Ascending aorta (tissue), 2 donors: ENCODE measurements at places on chromosomes 11 and 22. TPM values are rescaled to one million over a fixed set of nuclear protein-coding genes. Genes with fewer than 3 reads are reported as not detected.

DNA sequence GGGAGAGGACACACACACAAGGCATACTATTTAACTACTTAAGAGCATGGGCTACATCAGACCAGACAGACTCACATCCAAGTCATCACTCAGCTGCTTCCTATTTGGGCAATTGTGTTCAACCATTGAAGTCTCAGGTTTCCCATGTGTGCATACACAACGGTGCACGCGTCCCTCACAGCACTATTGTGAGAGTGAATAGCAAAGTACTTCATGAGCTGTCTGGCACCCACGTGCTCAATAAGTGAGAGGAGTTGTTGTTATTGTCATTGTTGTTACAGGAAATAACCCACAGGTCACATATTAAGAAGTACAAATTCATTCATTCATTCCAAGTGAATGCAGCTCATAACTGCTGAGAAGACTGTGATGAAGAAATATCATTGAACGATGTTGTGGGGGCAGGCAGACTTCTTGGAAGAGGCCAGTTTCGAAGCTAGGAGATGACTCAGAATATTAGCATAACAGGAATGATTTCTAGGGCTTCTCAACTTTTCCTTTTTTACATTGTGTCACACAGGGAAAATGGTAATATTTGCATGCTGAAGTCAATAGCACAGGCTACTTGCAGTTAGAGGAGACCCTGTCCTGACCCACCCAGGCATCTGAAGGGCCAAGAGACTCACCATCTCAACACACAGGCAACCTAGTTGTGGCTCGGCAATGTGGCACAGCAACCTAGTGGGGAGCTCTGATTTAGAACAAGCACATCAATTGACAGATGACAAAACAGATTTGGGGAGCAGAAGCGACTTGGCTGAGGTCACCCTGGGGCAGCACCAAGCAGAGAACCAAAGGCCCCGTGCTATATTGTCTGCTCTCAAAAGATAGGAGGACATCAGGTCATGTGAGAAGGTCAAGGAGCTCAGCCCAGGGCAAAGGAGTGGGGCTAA lies 606.0 kb downstream of the BUD13 start:
- DNase-seq: peak; percentile 18
- H3K27ac ChIP-seq: no peak overlapping the region
- H3K27me3 ChIP-seq: no peaks in the 10 kb centered on the region
- H3K36me3 ChIP-seq: no peaks in the 10 kb centered on the region
- H3K4me1 ChIP-seq: no peaks in the 10 kb centered on the region

- H3K4me3 ChIP-seq: no peak overlapping the region
- no peaks in the 10 kb centered on the region for H3K27me3 ChIP-seq
- H3K36me3 ChIP-seq: no peaks in the 10 kb centered on the region
- DNase-seq: no peak
Measured at GRCh38 chr11:133830931-133831907, 14.1 kb downstream of the SPATA19 start.

DNA sequence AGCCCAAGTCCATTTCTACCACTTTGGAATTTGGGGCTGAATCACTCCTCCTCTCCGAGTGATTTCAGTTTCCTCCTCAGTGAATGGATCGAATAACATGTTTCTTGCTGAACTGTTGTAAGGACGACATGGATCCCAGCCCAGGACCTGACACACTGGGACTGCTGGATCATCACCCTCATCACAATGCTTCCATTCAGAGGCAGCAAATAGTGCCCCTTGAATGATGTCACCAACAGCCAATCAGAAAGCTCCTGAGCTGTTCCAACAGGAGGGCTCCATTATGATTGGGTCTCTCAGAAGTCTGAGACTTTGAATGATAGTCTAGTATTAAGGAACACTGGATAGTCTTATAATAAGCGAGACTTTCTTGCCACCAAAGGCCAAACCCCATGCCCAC lies 158.9 kb downstream of the MYO18B start:
- no peak for DNase-seq
- no peak overlapping the region for H3K4me3 ChIP-seq
- H3K27ac ChIP-seq: no peak overlapping the region
- H3K36me3 ChIP-seq: no peaks in the 10 kb centered on the region

DNA sequence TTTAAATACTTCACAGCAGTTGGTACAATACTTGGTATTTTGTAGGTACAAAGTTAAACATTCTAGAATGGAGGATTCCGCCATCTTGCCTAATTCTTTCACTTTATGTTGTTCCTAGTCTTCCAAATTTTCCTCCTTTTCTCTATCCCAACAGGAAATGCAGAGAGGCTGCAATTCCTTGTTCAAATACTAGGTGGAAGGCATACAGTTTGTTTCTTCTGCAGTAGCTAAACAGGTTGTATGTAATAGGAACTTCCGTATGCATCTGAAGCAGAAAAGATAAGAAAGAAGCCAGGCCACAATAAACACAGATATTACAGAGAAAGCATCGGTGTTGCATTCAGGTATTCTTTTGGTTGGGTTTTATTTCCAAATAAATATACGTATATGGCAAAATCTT lies 186.4 kb upstream of the MTMR2 start:
- no peaks in the 10 kb centered on the region for H3K27me3 ChIP-seq
- DNase-seq: no peak
- no peak overlapping the region for H3K4me3 ChIP-seq

GRCh38 chr11:134607963-134608750 lies 196.1 kb upstream of the B3GAT1 start:
- no peaks in the 10 kb centered on the region for H3K36me3 ChIP-seq
- no peaks in the 10 kb centered on the region for H3K4me1 ChIP-seq
- no peak for DNase-seq
- no peak overlapping the region for H3K27ac ChIP-seq

DNA sequence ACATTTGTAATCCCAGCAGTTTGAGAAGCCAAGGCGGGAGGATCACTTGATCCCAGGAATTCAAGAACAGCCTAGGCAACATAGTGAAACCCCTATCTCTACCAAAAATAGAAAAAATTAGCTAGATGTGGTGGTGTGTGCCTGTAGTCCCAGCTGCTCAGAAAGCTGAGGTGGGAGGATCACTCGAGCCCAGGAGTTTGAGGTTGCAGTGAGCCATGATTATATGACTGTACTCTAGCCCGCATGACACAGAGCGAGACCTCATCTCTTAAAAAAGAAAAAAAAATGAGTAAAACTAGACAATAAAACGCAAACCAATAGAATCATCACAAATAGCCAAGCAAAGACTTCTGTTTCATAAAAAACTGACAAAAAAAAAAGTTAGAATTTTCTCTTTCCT lies 21.8 kb downstream of the NUCB2 start:
- no peaks in the 10 kb centered on the region for H3K27me3 ChIP-seq
- no peak for DNase-seq
- H3K36me3 ChIP-seq: peaks cover 53% of the 10 kb centered on the region

Gene BTBD18
- not detected for total RNA-seq

DNA sequence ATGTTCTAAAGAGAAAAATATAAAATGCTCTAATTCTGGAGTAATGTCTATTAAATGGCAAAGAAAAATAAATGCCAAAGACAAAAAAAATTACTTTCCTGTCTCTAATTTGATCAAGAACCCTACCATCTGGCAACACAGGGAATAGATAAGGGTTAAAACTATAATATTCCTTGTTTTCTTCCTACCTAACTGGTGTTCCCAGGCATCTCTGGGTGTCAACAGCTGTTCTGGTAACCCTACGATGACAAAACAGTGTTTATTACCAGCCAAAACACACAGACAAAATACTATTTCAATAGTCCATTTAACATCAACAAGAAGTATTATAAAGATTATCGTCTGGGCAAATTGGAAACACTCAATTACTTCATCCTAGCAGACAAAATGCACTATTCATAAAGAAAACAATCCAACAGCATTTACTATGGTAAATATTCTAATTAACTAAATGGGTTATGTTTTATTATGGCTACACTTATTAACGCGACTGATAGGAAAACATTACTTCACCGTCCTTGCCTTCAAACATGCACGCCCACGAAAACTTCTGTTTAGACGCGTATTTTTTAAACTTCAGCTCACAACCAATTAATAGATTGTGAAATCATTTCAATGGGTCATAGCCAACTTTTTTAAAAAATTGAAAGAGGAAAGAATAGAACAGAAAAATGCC lies 50.6 kb downstream of the LGR4 start:
- H3K27me3 ChIP-seq: no peaks in the 10 kb centered on the region
- no peaks in the 10 kb centered on the region for H3K36me3 ChIP-seq
- no peak for DNase-seq
- H3K27ac ChIP-seq: no peak overlapping the region
- no peaks in the 10 kb centered on the region for H3K4me1 ChIP-seq

Gene ATL3
- total RNA-seq: 77.3 TPM

DNA sequence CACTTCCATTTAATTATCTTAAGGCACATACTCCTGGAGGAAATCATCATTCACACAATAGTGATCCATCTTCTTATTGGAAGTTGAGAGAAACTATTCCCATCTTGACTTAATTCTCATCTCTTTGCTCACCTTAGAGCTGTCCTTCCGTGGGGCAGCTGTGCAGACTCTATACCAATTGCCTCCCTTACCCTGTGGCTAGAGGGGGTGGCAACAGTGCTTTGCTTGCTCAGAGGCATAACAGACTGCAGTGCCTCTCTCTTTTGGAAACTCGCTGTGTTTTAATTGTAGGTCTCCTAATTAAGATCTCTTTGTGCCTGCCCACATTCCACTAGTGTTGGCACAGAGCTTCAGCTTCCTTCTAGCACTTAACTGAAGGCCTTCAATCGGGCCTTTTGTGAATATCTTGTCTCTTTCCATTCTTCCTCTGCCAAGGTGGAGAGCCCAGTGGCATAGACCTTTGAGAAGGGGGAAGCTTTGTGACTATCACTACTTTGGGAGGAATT lies 5.5 kb downstream of the KMT2A start:
- no peaks in the 10 kb centered on the region for H3K36me3 ChIP-seq
- H3K27ac ChIP-seq: no peak overlapping the region
- H3K27me3 ChIP-seq: no peaks in the 10 kb centered on the region
- no peak overlapping the region for H3K4me3 ChIP-seq

Gene NDUFV1
- total RNA-seq: 128 TPM

Gene NNMT
- total RNA-seq: 1,040 TPM

- H3K27ac ChIP-seq: no peak overlapping the region
- no peak for DNase-seq
- no peaks in the 10 kb centered on the region for H3K27me3 ChIP-seq
- no peak overlapping the region for H3K4me3 ChIP-seq
- no peaks in the 10 kb centered on the region for H3K36me3 ChIP-seq
- H3K4me1 ChIP-seq: no peaks in the 10 kb centered on the region
Measured at GRCh38 chr11:16011396-16011795, 344.9 kb downstream of the SOX6 start.

- H3K27me3 ChIP-seq: no peaks in the 10 kb centered on the region
- no peak for DNase-seq
- H3K27ac ChIP-seq: no peak overlapping the region
- H3K4me1 ChIP-seq: no peaks in the 10 kb centered on the region
- no peaks in the 10 kb centered on the region for H3K36me3 ChIP-seq
- H3K4me3 ChIP-seq: no peak overlapping the region
Measured at GRCh38 chr11:65806979-65807378, 20.1 kb downstream of the OVOL1 start.

Gene MFNG
- 101 TPM for total RNA-seq

Gene RASL10A
- not detected for total RNA-seq

DNA sequence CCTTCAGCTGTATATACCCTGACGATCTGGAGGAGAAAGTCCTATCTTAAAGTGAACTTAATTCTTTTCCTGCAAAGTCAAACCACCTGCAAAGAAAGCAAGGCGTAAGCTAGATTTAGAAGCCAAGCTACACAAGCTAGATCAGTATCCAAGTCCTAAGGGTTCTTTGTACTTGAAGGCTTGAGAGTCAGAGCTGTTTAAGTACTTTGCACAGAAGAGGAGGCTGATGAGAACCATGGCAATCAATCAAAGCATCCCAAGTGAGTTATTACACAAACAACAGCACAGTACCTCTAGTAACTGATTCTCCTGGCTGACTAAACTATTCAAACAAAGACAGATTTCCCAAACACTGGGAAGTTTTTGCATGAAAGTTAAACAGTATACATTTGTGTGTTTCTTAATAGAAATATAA lies 1.9 kb downstream of the CDON start:
- H3K27me3 ChIP-seq: no peaks in the 10 kb centered on the region
- no peak overlapping the region for H3K4me3 ChIP-seq
- H3K4me1 ChIP-seq: peaks cover 8% of the 10 kb centered on the region
- no peak for DNase-seq

Gene SPDYC
- not detected for total RNA-seq

GRCh38 chr11:81907996-81908395 lies 825.7 kb downstream of the FAM181B start:
- DNase-seq: no peak
- H3K4me3 ChIP-seq: no peak overlapping the region
- no peaks in the 10 kb centered on the region for H3K36me3 ChIP-seq
- peaks cover 3% of the 10 kb centered on the region for H3K4me1 ChIP-seq
- H3K27ac ChIP-seq: no peak overlapping the region

Gene STIM1
- 48.1 TPM for total RNA-seq

DNA sequence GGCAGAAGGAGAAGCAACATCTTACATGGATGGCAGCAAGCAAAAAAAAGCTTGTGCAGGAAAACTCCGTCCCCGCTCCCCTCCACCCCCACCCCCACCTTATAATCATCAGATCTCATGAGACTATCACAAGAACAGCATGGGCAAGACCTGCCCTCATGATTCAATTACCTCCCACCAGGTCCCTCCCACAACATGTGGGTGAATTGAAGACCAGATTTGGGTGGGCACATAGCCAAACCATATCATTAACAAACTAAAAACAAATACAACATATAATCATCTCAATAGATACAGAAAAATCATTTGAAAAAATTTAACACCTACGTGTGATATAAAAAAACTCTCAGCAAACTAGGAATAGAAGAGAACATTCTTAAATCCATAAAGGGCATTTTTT lies 88.8 kb downstream of the BUD13 start:
- DNase-seq: no peak
- no peaks in the 10 kb centered on the region for H3K27me3 ChIP-seq
- no peak overlapping the region for H3K27ac ChIP-seq
- H3K4me3 ChIP-seq: no peak overlapping the region
- no peaks in the 10 kb centered on the region for H3K36me3 ChIP-seq

GRCh38 chr11:59152312-59152951 lies 9.8 kb downstream of the FAM111A start:
- no peak for DNase-seq
- no peaks in the 10 kb centered on the region for H3K4me1 ChIP-seq
- no peak overlapping the region for H3K4me3 ChIP-seq

- no peaks in the 10 kb centered on the region for H3K27me3 ChIP-seq
- no peaks in the 10 kb centered on the region for H3K4me1 ChIP-seq
- no peak overlapping the region for H3K4me3 ChIP-seq
- H3K36me3 ChIP-seq: no peaks in the 10 kb centered on the region
Measured at GRCh38 chr11:26470992-26471391, 101.1 kb downstream of the MUC15 start.

- H3K27me3 ChIP-seq: no peaks in the 10 kb centered on the region
- DNase-seq: no peak
- peaks cover 4% of the 10 kb centered on the region for H3K4me1 ChIP-seq
- no peak overlapping the region for H3K4me3 ChIP-seq
Measured at GRCh38 chr11:11580841-11581411, 40.9 kb downstream of the GALNT18 start.

- no peak overlapping the region for H3K4me3 ChIP-seq
- DNase-seq: no peak
- no peaks in the 10 kb centered on the region for H3K4me1 ChIP-seq
Measured at GRCh38 chr22:19576460-19577421, 52.5 kb upstream of the CLDN5 start.
